ENCODE measurements at places on chromosomes 7 and 10. TPM values are rescaled to one million over a fixed set of nuclear protein-coding genes. Genes with fewer than 3 reads are reported as not detected.
A peak's percentile ranks its signal among the peaks of the same experiment; 100 is the strongest.

The ATE1 gene
- total RNA-seq = 39.0 TPM

The ST8SIA6 gene
- total RNA-seq = not detected

The AVPI1 gene
- 1.1 TPM for total RNA-seq

The NKX1-2 gene
- total RNA-seq = not detected

The ZSCAN25 gene
- total RNA-seq = 30.0 TPM

The CALN1 gene
- total RNA-seq = not detected

The IDI2 gene
- not detected for total RNA-seq

The WNT8B gene
- 0.43 TPM for total RNA-seq

The HIF1AN gene
- 51.3 TPM for total RNA-seq

The FOXI2 gene
- total RNA-seq = not detected

The PRSS2 gene
- total RNA-seq = not detected

DNA sequence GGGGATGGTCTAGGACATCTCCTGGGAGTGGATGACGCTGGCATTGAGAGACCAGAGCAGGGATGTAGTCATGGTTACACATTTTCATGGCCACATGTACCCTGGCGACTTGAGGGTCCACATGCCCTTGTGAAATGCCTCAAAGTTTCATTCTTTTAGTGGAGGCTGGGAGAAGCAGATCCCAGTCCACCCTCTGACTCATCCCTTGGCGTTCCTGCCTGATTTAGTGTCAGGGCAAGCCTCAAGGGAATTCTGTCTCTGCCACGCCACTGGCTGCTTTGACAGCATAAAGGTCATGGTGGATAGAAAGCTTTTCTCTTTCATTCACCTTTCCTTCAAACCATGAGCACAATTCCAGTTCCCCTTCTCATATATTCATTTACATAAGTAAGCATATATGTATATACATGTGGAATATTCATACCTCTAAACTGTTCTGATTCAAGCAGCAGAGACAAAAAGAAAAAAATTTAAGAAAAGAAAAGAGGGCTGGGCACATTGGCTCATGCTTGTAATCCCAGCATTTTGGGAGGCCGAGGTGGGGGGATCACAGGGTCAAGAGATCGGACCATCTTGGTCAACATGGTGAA is 21.8 kb upstream of the KIF5B start:
- DNase-seq = no peak
- H3K4me3 ChIP-seq = no peak overlapping the region

DNA sequence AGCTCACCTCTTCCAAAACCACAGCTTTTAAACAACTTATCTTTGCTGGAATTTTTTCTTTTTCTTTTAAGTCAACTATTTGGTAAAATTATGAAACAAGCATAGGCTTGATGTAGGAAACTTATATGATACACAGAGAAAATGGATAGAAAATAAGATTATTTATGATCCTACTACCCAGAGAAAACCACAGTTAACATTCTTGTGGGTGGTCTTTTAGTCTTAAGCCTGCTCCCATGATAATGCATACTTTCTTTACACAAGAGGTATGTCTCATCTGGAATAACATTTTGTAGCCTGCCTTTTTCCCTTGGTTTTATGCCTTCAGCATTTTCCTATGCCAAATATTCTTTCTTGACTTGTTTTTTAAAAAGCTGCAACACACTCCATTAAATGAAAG is 21.4 kb downstream of the PLPP4 start:
- H3K27me3 ChIP-seq = no peaks in the 10 kb centered on the region
- no peak for DNase-seq
- H3K27ac ChIP-seq = no peak overlapping the region
- no peak overlapping the region for H3K4me3 ChIP-seq

- H3K36me3 ChIP-seq = peaks cover 4% of the 10 kb centered on the region
- H3K4me1 ChIP-seq = no peaks in the 10 kb centered on the region
- DNase-seq = no peak
- H3K27ac ChIP-seq = no peak overlapping the region
Measured at GRCh38 chr7:96127746-96128145, 194.2 kb downstream of the SLC25A13 start.

DNA sequence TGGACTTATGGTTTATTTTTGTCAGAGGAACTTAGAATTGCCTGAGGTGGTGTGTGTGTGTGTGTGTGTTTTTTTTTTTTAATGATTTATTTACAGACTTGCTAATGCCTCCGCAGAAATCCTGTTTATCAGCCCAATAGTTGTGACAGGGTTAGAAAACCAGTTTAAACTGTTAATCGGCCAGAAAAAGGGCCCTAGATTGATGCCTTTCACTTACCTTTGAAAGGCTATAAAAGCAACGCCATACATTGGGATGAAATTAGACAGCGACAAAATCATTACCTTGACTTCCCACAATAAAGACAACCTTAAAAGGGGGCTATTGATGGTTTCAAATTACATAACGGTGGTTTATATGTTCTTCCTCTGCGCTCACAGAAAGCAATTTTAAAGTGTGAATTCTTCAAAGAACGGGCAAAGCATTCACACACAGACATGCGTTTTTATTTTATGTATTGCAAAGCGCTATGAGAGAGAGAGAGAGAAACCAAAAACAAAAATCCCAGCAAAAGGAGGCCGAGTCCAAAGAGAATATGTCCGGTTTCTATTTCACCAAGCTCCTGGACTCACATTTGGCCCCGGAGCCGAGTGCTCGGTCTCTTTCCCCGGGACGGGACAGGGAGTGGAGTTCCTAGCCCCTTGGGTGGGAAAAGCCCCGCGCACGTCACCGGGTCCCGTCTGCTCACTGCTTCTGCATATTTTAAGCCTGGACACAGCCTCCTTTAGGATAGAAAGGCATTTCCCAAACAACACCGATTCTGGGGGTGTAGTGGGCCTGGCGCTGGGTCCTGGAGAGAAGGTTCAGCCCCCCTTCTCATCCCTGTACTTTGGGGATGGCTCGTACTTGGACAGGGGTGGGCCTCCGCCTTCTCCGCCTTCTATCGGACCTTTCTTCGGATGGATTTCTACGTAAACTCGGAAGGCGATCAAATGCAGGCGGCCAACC is 26.8 kb upstream of the VAX1 start:
- H3K27ac ChIP-seq = peak overlapping the region; percentile 36
- H3K4me1 ChIP-seq = peaks cover 10% of the 10 kb centered on the region
- peaks cover 5% of the 10 kb centered on the region for H3K36me3 ChIP-seq
- no peak for DNase-seq
- H3K27me3 ChIP-seq = peaks cover 80% of the 10 kb centered on the region
- H3K4me3 ChIP-seq = no peak overlapping the region

GRCh38 chr10:4067531-4067930 is 282.5 kb upstream of the KLF6 start:
- H3K27me3 ChIP-seq = no peaks in the 10 kb centered on the region
- no peak overlapping the region for H3K27ac ChIP-seq
- H3K4me3 ChIP-seq = no peak overlapping the region
- H3K4me1 ChIP-seq = peaks cover 15% of the 10 kb centered on the region

- no peaks in the 10 kb centered on the region for H3K27me3 ChIP-seq
- no peaks in the 10 kb centered on the region for H3K36me3 ChIP-seq
- H3K4me3 ChIP-seq = no peak overlapping the region
- H3K4me1 ChIP-seq = no peaks in the 10 kb centered on the region
Measured at GRCh38 chr7:51778121-51778520, 461.5 kb upstream of the COBL start.

DNA sequence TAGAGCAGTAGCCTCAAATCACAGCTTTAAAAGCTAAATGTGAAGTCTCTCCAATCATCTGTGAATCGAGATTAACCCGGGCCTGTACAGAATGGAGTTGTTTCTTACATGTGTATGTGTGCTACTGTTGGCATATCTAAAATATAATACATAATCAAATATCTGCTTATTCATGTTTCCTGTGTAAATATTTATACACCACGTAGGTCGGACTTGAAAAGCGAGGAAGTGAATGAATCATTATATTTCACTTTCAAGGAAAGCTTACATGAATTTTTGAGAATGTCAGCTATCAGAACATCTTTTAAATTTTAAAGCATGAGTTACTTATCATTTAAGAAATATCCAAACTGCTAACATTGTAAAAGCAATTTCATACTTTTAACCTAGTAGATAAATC is 233.3 kb downstream of the SLC25A13 start:
- no peak overlapping the region for H3K4me3 ChIP-seq
- H3K27me3 ChIP-seq = peaks cover 27% of the 10 kb centered on the region
- H3K27ac ChIP-seq = no peak overlapping the region
- no peaks in the 10 kb centered on the region for H3K36me3 ChIP-seq
- no peak for DNase-seq

GRCh38 chr10:102341038-102341688 is 54.3 kb upstream of the NFKB2 start:
- no peak for DNase-seq
- H3K27me3 ChIP-seq = no peaks in the 10 kb centered on the region
- peaks cover 8% of the 10 kb centered on the region for H3K36me3 ChIP-seq
- H3K27ac ChIP-seq = peak overlapping the region; percentile 45

DNA sequence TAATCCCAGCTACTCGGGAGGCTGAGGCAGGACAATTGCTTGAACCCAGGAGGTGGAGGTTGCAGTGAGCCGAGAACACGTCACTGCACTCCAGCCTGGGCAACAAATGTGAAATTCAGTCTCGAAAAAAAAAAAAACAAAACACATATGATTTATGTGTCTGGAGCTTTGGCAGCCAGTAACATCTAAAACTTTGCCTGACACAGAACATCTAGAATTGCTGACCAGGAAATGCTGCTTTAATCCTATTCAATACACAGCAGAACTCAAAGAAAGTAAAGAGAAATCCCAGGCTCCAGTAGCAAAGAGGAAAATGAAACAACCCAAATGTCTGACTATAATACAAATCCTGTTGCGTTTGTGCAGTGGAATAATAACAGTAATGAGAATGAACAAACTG is 4.5 kb upstream of the CCDC6 start:
- peaks cover 2% of the 10 kb centered on the region for H3K27me3 ChIP-seq
- H3K4me3 ChIP-seq = no peak overlapping the region
- H3K4me1 ChIP-seq = peaks cover 20% of the 10 kb centered on the region
- no peak overlapping the region for H3K27ac ChIP-seq
- no peak for DNase-seq

GRCh38 chr7:47188136-47188535 is 393.8 kb downstream of the TNS3 start:
- no peak overlapping the region for H3K27ac ChIP-seq
- DNase-seq = no peak
- H3K4me3 ChIP-seq = no peak overlapping the region
- H3K36me3 ChIP-seq = no peaks in the 10 kb centered on the region
- no peaks in the 10 kb centered on the region for H3K4me1 ChIP-seq

GRCh38 chr10:126470991-126471390 is 82.7 kb upstream of the ADAM12 start:
- no peak overlapping the region for H3K4me3 ChIP-seq
- H3K4me1 ChIP-seq = peaks cover 4% of the 10 kb centered on the region
- no peak for DNase-seq
- H3K27ac ChIP-seq = no peak overlapping the region

- no peak overlapping the region for H3K27ac ChIP-seq
- no peaks in the 10 kb centered on the region for H3K4me1 ChIP-seq
- no peak overlapping the region for H3K4me3 ChIP-seq
- no peaks in the 10 kb centered on the region for H3K36me3 ChIP-seq
- H3K27me3 ChIP-seq = peaks cover 10% of the 10 kb centered on the region
Measured at GRCh38 chr10:43959364-43960134, 310.9 kb upstream of the ZNF32 start.

GRCh38 chr7:90709501-90710465 is 113.7 kb downstream of the CDK14 start:
- H3K4me1 ChIP-seq = no peaks in the 10 kb centered on the region
- DNase-seq = no peak
- peaks cover 2% of the 10 kb centered on the region for H3K27me3 ChIP-seq
- H3K27ac ChIP-seq = no peak overlapping the region

DNA sequence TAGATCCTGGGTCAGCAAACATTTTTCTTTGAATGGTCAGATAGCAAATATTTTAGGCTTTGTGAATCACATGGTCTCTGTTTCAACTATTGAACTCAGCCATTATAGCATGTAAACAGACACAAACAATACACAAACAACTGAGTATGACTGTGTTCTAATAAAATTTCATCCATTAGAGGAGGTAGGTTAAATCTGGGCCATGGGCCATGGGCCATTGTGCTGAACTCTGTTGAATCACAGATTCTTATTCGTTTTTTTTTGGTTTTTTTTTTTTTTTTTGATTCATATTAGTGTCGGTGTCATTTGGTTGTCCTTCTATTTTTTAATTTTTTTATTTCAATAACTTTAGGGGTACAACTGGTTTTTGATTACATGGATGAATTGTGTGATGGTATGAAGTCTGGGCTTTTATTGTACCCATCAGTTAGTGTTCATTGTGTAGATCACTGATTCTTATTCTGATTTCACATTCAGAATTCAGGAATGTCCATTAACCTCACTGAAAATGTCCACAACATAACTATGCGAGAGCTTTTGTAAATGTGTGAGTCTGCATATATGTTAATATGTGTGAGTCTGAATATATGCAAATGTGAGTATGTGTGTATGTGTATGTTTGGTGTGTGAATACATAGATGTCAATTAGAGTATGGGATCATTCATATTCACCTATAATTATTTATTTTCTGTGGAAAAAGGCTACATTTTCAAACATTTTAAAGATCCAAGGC is 443.7 kb upstream of the GRM3 start:
- no peak for DNase-seq
- H3K4me1 ChIP-seq = no peaks in the 10 kb centered on the region
- H3K36me3 ChIP-seq = no peaks in the 10 kb centered on the region

DNA sequence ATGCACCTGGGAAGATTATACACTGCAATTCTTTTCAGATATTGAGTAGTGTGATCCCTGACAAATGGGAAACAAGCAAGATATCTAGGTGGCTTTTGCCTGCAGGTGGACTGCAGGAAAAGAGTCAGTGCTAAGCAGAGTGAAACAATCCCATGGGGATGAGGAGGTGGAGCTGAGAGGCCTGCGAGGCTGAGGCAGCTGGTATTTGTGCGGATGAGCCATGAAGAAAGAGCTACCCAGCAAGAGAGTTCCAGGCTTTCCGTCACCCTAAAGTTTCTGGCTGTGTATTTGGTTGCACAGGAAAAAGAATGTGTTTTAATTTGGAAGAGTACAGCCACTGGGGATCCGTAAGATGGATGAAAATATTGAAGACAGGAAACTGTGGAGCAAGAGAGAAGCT is 714.1 kb upstream of the COBL start:
- H3K4me3 ChIP-seq = no peak overlapping the region
- no peaks in the 10 kb centered on the region for H3K4me1 ChIP-seq
- H3K27ac ChIP-seq = no peak overlapping the region

GRCh38 chr10:5633166-5633749 is 33.1 kb downstream of the ASB13 start:
- H3K4me1 ChIP-seq = peaks cover 18% of the 10 kb centered on the region
- H3K4me3 ChIP-seq = no peak overlapping the region
- DNase-seq = no peak
- no peaks in the 10 kb centered on the region for H3K36me3 ChIP-seq

GRCh38 chr7:74015670-74016069 is 12.3 kb upstream of the ELN start:
- H3K36me3 ChIP-seq = no peaks in the 10 kb centered on the region
- H3K27me3 ChIP-seq = peaks cover 2% of the 10 kb centered on the region
- H3K27ac ChIP-seq = no peak overlapping the region
- H3K4me1 ChIP-seq = no peaks in the 10 kb centered on the region
- no peak for DNase-seq
